ENCODE measurements at places on chromosomes 12 and 14. TPM values are rescaled to one million over a fixed set of nuclear protein-coding genes. Genes with fewer than 3 reads are reported as not detected.

BCL2L14 gene
- total RNA-seq = 2.4 TPM

- H3K4me3 ChIP-seq = no peak overlapping the region
- no peak overlapping the region for H3K27ac ChIP-seq
- no peaks in the 10 kb centered on the region for H3K4me1 ChIP-seq
Measured at GRCh38 chr14:88604212-88604611, 41.4 kb downstream of the ZC3H14 start.

- DNase-seq = no peak
- no peaks in the 10 kb centered on the region for H3K27me3 ChIP-seq
- peaks cover 10% of the 10 kb centered on the region for H3K4me1 ChIP-seq
- H3K4me3 ChIP-seq = no peak overlapping the region
- no peak overlapping the region for H3K27ac ChIP-seq
Measured at GRCh38 chr12:120758798-120759590, 33.4 kb downstream of the ACADS start.

DNA sequence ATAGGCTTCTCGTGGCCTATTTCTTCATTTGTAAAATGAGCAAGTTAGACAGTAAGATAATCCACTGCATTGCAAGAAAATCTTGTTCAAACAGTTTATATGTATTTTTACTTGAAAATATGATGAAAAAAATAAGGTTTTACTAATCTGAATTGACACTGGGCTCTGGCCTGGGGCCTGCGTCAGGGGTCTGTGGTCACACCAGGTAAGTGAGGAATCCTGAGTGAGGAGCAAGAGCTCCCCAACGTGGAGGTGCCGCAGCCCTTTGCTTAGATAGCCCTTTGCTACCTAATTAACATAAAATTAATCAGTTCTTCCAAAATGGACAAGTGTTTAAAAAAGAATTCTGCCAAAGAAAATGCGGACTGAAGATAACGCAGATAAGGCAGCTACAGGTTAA lies 39.1 kb upstream of the STAB2 start:
- no peaks in the 10 kb centered on the region for H3K27me3 ChIP-seq
- no peak overlapping the region for H3K4me3 ChIP-seq
- no peaks in the 10 kb centered on the region for H3K36me3 ChIP-seq
- no peak for DNase-seq

DNA sequence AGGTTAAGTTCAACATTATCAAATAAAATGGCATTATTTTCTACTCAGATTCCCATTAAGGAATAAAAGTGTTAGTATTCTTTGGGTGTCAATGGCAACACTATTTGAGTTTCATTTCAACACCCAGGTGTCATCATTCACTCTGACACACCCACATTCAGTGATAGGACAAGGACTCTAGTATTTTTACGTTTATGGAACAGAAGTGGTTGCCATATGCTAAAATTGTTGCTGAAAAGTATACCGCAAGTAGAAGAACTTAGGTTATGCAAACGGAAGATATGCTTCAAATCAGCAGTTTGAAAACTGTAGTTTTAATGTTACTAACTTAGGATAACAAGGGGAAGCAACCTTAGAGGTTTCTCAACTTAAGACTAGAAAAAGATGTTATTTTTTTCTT lies 20.0 kb upstream of the SGPP1 start:
- DNase-seq = no peak
- H3K4me1 ChIP-seq = peaks cover 3% of the 10 kb centered on the region
- no peak overlapping the region for H3K4me3 ChIP-seq
- no peaks in the 10 kb centered on the region for H3K27me3 ChIP-seq

- no peaks in the 10 kb centered on the region for H3K36me3 ChIP-seq
- peaks cover 3% of the 10 kb centered on the region for H3K4me1 ChIP-seq
- no peak overlapping the region for H3K4me3 ChIP-seq
- no peaks in the 10 kb centered on the region for H3K27me3 ChIP-seq
- no peak for DNase-seq
- H3K27ac ChIP-seq = no peak overlapping the region
Measured at GRCh38 chr12:116594325-116595038, 35.3 kb downstream of the MAP1LC3B2 start.

DNA sequence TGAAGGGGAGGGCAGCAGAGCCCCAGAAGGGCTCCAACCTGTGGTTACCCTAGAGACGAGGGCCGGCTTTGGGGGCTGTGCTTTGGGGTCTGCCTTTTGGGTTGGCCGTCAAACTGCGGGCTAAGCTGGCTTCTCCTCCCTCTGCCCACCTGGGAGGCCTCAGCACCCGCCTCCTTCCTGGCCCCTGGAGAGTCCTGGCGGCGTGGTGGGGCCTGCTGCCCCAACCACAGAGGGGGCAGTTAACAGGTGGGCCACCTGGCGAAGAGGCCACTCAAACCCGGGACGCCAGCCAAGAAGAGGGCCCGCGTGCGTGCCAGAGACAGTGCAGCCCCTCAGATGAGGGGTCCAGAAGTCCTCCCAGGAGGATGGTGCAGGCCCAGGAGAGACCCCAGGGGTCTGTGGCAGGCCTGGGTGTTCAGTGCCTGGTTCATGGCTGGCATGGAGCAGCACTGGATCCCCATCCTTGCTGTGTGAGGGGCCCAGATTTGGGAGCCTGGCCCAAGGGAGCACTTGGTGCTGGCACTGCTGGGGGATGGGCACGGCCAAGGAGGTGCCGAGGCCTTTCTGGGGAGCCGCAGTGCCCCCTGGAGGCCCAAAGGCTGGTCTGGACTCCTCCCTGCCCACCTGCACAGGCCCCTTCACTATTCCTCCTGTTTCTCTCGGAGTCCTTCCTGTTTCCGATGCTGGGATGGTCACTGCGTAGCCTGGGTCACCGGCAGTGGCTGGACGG lies 48.8 kb downstream of the LRCOL1 start:
- H3K4me1 ChIP-seq = peaks cover 8% of the 10 kb centered on the region
- no peaks in the 10 kb centered on the region for H3K36me3 ChIP-seq
- H3K27me3 ChIP-seq = peaks cover 26% of the 10 kb centered on the region
- H3K27ac ChIP-seq = no peak overlapping the region
- DNase-seq = peak; percentile 84

DNA sequence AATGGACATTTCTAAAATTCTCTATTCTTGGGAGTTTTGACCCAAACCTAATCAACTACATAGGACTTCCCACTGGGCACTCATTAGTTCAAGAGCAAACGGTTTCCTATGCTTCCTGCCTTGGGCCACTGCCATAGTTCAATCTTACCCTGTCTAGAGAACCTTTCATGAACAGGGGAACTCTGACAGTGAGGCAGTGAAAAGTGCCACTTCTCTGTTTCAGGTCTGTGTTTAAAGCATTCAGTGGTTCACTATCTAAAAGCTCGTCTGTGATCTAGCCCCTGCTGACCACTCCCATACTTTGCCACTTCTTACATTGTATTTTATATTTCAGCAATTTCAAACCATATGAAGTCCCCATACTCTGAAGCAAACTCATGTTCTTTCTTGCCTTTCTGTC lies 122.7 kb upstream of the IGF1 start:
- no peak overlapping the region for H3K27ac ChIP-seq
- H3K27me3 ChIP-seq = no peaks in the 10 kb centered on the region
- H3K36me3 ChIP-seq = no peaks in the 10 kb centered on the region
- no peaks in the 10 kb centered on the region for H3K4me1 ChIP-seq
- H3K4me3 ChIP-seq = no peak overlapping the region

HOXC4 gene
- not detected for total RNA-seq

- H3K4me1 ChIP-seq = no peaks in the 10 kb centered on the region
- no peak overlapping the region for H3K4me3 ChIP-seq
- H3K27ac ChIP-seq = no peak overlapping the region
- peak; percentile 23 for DNase-seq
- H3K27me3 ChIP-seq = no peaks in the 10 kb centered on the region
Measured at GRCh38 chr12:12048266-12048665, 22.5 kb upstream of the BCL2L14 start.

- no peak overlapping the region for H3K27ac ChIP-seq
- DNase-seq = no peak
- H3K27me3 ChIP-seq = peaks cover 4% of the 10 kb centered on the region
- H3K4me1 ChIP-seq = no peaks in the 10 kb centered on the region
- no peaks in the 10 kb centered on the region for H3K36me3 ChIP-seq
Measured at GRCh38 chr12:94191023-94191422, 42.6 kb downstream of the PLXNC1 start.

DNA sequence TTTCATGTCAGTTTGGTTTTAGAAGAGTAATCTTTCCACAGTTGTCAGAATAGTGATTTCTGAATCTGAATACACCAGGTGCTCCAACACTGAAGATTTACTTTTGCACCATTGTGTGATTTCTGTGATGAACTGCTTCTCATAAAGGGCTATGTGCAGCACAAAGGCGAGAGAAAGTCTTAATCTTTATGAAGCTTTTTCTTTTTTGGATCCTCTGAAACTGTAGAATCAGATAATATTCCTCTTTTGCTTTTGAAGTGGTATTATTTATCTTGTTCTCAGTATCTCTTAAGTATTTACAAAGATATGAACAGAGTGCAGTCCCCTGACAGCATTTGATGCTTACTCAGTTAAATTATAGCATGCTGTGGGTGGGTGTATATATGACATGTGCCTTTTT lies 207.8 kb downstream of the NAV3 start:
- no peaks in the 10 kb centered on the region for H3K4me1 ChIP-seq
- no peaks in the 10 kb centered on the region for H3K27me3 ChIP-seq
- DNase-seq = no peak
- no peak overlapping the region for H3K27ac ChIP-seq

GRCh38 chr12:12224240-12224940 lies 42.5 kb downstream of the LRP6 start:
- H3K27me3 ChIP-seq = no peaks in the 10 kb centered on the region
- no peak for DNase-seq
- peaks cover 9% of the 10 kb centered on the region for H3K4me1 ChIP-seq

DNA sequence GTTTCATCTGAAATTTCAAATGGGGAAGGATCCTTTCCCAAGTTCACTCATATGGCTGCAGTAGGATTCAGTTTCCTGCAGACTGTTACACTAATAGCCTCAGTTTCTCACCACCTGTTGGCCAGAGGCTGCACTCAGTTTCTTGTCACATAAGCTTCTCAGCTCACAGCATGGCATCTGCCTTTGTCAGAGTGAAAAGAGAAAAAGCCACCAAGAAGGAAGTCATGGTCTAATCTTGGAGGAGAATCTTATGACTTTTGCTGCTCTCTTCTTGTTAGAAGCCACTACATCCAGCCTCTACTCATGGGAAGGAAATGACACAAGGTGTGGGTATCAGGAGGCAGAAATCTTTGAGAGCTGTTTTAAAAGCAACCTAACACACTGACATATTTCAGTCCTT lies 39.4 kb upstream of the BTG1 start:
- H3K27ac ChIP-seq = no peak overlapping the region
- no peak for DNase-seq
- H3K4me3 ChIP-seq = no peak overlapping the region

DNA sequence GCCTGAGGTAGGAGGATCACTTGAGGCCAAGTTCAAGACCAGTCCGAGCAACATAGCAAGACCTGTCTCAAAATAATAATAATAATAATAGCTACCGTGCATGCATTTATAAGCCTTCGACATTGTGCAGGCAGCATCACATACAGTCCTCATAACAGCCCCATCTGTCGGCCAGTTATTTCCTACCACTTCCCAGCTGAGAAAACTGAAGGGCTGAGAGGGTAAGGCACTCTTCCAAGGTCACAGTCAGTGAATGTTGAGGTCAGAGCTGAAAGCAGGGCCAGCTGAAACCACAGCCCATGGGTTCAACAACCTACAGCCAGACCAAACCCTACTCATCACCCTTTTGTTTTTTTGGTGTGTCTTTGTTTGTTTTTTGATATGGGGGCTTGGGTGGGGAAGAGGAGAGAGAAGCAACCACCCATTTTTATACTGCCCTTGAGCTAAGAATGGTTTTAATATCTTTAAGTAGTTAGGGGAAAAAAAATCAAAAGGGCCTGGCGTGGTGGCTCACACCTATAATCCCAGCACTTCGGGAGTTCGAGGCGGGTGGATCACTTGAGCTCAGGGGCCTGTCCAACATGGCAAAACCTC lies 16.8 kb upstream of the ITPK1 start:
- H3K27ac ChIP-seq = no peak overlapping the region
- no peak overlapping the region for H3K4me3 ChIP-seq
- H3K4me1 ChIP-seq = no peaks in the 10 kb centered on the region
- no peaks in the 10 kb centered on the region for H3K36me3 ChIP-seq

- DNase-seq = no peak
- no peaks in the 10 kb centered on the region for H3K4me1 ChIP-seq
- no peak overlapping the region for H3K4me3 ChIP-seq
- H3K36me3 ChIP-seq = no peaks in the 10 kb centered on the region
- peaks cover 13% of the 10 kb centered on the region for H3K27me3 ChIP-seq
- no peak overlapping the region for H3K27ac ChIP-seq
Measured at GRCh38 chr12:114136631-114137030, 170.5 kb upstream of the RBM19 start.

DNA sequence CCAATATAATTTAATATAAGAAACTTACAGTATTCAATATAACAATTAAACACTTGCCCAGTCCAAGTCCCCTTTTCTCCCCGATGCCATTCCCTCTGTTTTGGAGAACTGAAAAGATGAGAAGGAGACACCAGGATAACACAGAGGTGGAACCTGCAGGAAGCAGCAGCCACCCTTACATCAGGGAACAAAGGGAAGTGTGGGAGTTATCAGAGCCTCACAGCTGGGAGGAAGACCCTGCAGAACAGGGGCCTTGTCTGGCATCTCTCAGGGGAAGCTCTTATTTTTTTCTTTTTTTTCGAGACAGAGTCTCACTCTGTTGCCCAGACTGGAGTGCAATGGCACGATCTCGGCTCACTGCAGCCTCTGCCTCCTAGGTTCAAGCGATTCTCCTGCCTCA lies 52.6 kb downstream of the CALM1 start:
- H3K27ac ChIP-seq = no peak overlapping the region
- H3K4me1 ChIP-seq = peaks cover 5% of the 10 kb centered on the region
- no peaks in the 10 kb centered on the region for H3K36me3 ChIP-seq

- H3K27ac ChIP-seq = no peak overlapping the region
- peaks cover 2% of the 10 kb centered on the region for H3K36me3 ChIP-seq
- no peaks in the 10 kb centered on the region for H3K27me3 ChIP-seq
- peak overlapping the region; percentile 4 for H3K4me3 ChIP-seq
Measured at GRCh38 chr12:54368709-54369596, 4.7 kb upstream of the GPR84 start.

GRCh38 chr12:4214877-4215228 lies 58.7 kb upstream of the CCND2 start:
- no peak overlapping the region for H3K27ac ChIP-seq
- no peaks in the 10 kb centered on the region for H3K4me1 ChIP-seq
- no peak overlapping the region for H3K4me3 ChIP-seq
- no peaks in the 10 kb centered on the region for H3K36me3 ChIP-seq
- H3K27me3 ChIP-seq = no peaks in the 10 kb centered on the region
- peak; percentile 20 for DNase-seq

KLRD1 gene
- not detected for total RNA-seq

- no peaks in the 10 kb centered on the region for H3K4me1 ChIP-seq
- H3K27ac ChIP-seq = no peak overlapping the region
- H3K27me3 ChIP-seq = no peaks in the 10 kb centered on the region
Measured at GRCh38 chr12:50442178-50442908, 41.7 kb downstream of the LARP4 start.

GRCh38 chr12:105461944-105462762 lies 131.7 kb downstream of the C12orf75 start:
- DNase-seq = no peak
- H3K4me3 ChIP-seq = no peak overlapping the region
- H3K4me1 ChIP-seq = peaks cover 3% of the 10 kb centered on the region
- H3K36me3 ChIP-seq = no peaks in the 10 kb centered on the region

DNA sequence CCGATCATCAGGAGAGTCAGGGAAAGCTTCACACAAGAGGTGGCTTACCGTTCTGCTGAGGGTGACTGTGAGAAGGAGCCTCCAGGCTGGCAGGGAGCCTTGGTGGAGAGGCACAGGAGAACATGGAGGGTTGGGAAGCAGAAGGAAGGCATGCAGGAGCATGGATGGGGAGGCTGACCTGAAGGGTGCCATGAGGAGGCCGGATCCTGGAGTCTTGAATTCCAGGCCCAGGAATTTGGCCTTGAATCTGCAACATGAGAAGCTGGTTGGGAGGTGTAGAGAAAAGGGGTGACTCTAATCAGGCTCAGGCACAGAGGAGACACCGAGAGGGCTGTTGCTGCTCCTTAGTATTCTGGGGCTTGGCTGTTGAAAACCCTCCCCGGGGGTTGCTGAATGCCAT lies 130.2 kb downstream of the PELI2 start:
- H3K27me3 ChIP-seq = no peaks in the 10 kb centered on the region
- H3K36me3 ChIP-seq = no peaks in the 10 kb centered on the region
- no peaks in the 10 kb centered on the region for H3K4me1 ChIP-seq
- DNase-seq = no peak

All from H1 (cell line).